ENCODE measurements at places on chromosomes 2 and 18. TPM values are rescaled to one million over a fixed set of nuclear protein-coding genes. Genes with fewer than 3 reads are reported as not detected.

SATB2 gene
- 1.6 TPM for total RNA-seq

CRACDL gene
- 0.19 TPM for total RNA-seq

KIAA1328 gene
- total RNA-seq: 9.0 TPM

SP5 gene
- 0.11 TPM for total RNA-seq

SNED1 gene
- 1.4 TPM for total RNA-seq

ERFE gene
- 0.66 TPM for total RNA-seq

ASXL3 gene
- 19.8 TPM for total RNA-seq

SGO2 gene
- total RNA-seq: 20.5 TPM

HOXD13 gene
- total RNA-seq: not detected

ZAP70 gene
- 1.9 TPM for total RNA-seq

C2orf66 gene
- 0.27 TPM for total RNA-seq

DLX2 gene
- total RNA-seq: 1.4 TPM

DNA sequence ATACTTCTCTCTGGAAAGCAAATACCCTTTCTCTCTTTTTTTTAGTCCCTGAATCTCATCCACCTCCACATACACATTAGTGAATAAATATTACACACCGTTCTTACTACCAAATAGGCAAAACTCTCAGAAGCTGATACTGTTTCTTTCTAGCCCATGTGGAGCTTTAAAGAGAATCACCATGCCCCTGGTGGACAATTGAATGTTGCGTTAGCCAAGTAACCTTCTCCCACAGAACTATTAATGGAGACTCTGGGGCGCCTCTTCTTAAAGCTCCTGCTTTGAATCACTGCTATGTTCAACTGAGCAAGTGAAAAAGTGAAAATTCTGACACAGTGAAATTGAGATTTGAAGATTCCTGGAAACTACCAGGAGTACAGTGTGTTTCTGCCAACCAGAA, 522.8 kb upstream of the CDH7 start:
- ATAC-seq: no peak

DNA sequence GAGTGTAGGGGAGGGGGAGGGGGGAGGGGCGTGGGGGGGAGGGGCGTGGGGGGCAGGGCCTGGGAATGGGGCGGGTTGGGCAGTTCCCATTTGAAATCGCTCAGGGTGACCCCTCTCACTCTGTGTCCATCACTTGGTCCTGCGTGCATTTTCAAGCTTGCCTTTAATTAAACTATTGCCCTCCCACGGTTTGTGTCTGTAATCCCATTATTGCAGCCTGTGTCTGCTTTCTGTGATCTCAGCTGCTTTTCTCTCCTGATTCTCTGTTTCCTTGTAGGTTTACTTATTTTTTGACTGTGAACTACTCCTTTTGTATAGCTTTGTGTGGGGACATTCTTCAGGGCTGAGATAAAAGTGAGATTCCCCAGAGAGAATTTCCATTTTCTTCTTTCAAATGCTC, 1.3 kb downstream of the DCDC2C start:
- ATAC-seq: peak; percentile 65

- no peak for ATAC-seq
Observed at GRCh38 chr2:99595373-99595772, 105.6 kb upstream of the REV1 start.

DNA sequence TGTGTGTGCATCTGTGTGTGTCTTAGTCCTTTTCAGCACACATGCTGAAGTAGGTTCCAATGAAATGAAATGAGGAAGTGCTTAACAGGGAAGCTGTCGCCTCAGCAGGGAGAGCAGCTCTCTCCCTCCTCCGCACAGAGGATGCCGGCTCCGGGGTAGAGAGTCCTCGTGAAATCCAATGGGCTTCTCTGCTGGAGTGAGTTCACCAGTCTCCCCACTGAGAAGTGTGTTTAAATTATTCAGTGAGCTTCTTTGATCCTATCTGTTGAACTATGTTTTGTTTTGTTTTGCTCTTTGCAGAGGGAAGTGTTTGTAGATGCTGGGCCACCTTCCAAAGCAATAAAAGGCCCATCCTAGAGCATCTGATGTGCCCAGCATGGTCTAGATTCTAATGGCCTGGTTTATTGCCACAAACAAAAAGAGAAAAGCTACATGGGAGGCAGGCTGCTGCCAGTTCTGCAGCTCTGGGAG, 6.7 kb downstream of the PPP1R7 start:
- ATAC-seq: no peak

GRCh38 chr18:60675801-60676200, 303.2 kb upstream of the MC4R start:
- no peak for ATAC-seq

DNA sequence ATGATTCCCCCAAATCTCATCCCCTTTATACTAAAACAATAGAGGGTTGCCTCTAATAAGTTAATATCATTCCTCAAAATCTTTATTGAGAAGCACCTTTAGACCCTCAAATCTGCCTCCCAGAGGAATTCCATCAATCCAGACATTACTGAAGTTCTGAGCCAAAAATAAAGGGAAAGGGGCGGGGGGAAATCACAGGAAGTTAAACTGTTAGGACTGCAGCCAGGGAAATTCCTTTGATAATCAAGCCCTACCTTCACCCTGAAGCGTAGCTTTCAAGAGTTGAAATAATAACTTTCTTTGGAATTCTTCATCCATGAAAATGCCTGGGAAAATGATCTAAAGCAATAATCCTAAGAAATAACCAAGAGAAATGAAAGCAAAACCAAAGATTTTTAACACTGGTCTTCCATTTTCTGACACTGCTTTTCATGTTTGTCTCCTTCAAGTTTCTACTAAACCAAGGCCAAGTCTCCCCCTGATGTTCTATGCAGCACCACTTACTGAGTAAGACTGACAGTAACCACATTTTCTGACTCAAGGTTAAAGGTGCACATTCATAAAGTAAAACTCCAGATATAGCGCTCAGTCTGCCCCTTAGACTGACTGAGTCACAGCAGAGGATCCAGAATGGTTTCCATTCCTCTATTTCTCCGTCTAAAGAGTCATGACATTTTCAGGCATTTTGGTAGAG, 78.2 kb downstream of the TCF4 start:
- no peak for ATAC-seq

- ATAC-seq: no peak
Observed at GRCh38 chr18:4024702-4025101, 430.4 kb downstream of the DLGAP1 start.

DNA sequence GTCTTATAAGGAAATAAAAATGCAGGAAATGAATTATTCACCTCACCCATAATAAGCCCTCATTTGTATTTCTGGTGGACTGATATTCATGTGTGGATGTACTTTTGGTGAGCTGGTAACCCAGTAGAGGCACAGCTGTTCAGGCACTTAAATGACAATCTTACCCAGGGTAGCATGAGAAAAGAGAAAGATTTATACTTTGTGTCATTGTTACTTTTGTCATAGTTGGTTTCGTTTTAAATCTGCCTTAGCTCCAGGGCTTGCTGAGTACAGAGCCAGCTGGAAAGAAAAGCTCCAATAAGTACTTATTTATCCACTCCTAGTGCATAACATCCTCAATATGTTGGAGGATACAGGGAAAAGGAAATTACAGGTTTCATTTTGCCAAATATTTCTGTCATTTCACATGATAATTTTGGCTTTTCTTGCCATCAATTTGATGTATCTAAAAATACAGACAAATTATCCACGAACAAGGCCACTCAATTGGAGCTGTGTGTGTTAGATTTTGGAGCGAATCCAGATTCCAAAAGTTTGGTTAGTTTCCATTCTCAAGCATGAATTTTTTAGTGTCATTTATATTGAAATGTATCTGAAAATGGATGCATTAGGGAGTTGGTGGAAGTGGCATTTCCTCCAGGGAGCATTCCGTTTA, 1276.1 kb upstream of the FAM98A start:
- ATAC-seq: no peak

GRCh38 chr2:96856776-96857666, 795 bp downstream of the ANKRD39 start:
- ATAC-seq: no peak

GRCh38 chr18:75156831-75157230, 52.1 kb downstream of the PTGR3 start:
- ATAC-seq: no peak

DNA sequence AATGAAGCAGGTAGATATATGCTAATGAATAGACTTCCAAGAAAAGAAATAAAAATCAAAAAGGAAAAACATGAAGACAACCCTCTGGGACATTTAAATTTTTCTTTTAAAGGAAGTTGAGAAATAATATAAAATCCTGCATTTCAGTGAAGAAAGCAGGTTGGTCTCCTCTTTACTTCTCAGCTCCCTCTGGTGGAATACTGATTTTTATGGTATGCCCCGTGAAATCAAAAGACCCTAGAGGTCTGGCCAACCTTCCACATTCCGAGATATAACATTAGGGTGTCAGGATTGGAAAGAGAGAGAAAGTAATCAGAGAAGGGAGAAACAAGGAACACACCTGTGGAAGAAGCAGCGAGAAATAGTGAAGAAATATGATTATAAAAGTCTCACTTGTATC, 72.7 kb downstream of the DNER start:
- no peak for ATAC-seq

All from motor neuron (in vitro differentiated cells).